ENCODE measurements at places on chromosomes 6 and 20.

DNA sequence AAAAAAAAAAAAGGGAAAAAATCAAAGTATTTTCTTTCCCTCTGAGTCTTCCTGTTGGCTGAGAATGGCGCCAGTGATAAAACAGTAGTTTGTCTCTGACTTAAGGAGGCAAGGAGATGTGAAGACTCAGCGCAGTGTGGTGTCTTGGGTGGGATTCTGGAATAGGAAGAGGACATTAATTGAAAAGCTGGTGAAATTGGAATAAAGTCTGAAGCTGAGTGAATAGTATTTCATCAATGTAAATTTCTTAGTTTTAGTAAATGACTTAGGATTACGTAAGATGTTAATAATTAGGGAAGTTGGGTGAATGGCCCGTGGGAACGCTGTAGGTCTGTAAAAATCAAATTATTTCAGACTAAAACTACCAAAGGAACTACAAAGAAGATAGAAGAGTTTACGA, 122.8 kb upstream of the ZNF217 start:
- DNase-seq = no peak

DNA sequence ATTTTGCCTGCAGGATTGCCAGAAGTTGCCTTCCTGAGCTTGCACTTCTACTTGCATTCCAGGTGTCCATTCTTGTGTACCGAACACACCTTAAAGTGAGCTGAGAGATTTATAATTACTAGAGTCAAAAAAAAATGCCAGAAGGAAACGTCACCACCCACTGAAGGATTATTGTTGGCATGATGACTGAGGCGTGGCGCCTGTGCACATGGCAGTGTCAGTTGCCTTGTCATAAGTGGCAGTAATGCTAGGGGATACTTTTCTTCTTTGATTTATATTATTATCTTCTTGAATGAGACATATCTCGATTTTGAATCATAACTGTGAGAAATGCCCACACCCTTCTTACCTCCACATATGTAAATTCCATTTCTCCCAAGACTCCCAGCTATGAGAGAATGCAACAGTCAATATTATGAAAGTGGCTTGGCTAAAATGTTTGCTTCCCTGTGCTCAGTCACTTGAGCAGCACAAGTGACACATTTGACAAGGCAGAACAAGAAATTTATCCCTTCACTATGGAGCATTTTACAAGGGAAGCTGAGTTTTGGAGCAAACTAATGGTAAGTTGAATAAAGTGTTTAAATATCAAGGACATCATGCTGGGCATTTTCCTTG, 149.5 kb upstream of the SASH1 start:
- DNase-seq = no peak

- DNase-seq = no peak
These were observed 437.3 kb upstream of the SYNCRIP start for GRCh38 chr6:86079938-86080337.

DNA sequence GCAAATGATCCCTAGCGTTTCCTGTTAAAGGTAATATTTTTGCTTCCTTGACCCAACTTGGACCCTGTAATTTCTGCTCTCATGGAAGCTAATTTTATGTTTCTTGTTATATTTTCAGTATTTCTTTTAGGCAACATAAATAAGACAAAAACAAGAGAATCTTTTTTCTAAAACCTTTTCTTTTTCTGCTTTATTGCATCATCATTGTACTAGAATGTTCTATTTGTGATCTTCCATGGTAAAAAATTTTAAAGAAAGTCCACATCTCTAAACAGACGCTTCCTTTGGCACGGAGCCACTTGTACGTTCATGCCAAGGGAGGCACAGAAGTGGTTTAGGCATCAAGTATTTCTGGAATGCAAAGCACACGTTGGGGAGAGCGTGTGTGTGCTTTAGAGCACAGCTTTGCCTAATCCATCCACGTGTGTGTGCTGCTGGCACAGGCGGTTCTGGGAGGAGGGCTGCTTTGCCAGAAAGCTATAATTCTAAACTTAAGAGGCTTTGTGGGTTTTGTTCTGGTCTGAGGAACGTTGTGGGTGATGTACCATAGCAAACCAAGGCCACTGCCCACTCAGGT, 98.3 kb downstream of the SASH1 start:
- DNase-seq = no peak

GRCh38 chr6:18259675-18260447, 4.5 kb downstream of the DEK start:
- no peak for DNase-seq

DNA sequence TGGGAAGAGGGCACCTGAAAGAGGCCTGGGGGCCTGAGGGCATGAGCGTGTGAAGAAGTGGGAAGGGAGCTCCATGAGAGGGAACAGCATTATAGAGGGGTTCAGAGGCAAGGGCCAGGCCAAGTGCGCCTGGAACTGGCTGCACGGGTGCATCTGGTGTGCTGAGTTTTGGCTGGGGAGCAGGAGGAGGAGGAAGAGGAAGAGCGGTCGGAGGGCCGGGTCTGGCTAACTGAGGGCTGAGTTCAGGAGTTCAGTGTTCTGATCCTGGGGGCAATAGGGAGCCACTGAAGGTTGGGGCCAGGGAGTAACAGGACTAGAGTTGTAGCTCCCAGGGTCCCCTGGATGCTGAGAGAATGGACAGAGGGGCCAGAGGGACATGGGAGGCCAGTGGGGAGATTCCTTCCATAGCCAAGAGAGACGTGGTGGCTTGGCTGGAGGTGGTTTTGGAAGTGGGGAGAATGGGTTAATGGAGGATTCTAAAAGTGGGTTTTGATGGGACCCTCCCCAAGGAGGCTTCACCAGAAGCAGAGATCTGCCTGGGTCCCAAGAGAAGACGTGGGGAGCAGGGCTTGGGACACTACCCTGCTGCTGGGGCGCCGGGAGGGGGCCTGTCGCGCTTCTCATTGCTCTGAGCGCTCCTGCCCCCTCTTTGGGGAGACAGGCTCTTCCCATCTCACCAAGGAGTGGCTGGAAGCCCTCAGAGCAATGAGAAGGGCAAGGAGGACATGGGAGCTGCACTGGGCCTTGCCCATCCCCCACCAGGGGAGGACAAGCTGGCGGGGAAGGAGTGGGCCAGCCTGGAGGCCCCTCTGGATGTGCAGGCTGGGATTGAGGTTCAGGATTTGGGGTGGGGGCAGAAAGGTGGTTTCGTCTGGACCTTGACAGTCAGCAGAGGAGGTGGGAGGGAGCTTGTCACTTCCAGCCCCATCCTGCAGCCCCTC, 28.7 kb downstream of the ZBP1 start:
- no peak for DNase-seq

DNA sequence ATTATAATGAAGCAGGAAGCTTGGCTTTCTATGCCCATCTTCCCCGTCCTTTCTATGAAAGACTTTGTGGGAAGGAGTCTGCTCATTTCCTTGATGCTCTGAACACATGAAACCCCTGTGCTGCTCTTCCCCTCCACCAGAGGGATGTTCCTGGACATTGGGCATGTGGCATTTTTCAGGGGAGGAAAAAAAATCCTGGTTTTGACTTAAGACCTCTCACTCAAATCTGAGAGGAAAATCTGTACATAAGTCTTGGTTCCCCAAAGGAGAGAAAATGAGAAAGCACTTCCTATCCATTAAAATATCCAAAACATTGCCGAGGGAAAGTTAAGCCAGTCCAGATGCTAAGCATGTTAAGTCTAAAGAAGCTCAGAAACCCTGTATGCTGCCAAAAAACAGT, 393.0 kb downstream of the PAX1 start:
- DNase-seq = no peak

DNA sequence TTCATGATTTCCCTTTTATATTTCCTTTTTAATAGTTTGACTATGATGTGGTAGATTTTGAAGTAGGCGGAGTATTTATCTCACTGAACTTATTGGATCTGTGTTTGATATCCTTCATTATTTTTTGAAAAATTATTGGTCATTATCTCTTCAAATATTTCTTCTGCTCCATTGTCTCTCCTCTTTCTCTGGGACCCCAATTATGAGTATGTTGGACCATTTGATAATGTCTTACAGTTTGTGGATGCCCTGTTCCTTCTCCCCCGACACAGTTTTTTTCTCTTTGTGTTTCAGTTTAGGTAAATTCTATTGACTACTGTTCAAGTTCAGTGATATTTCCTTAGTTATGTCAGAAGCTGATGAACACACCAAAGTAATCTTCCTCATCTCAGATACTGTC, 49.4 kb upstream of the COL10A1 start:
- no peak for DNase-seq

- DNase-seq = no peak
These were observed 26.4 kb upstream of the GCM1 start for GRCh38 chr6:53175027-53175426.

DNA sequence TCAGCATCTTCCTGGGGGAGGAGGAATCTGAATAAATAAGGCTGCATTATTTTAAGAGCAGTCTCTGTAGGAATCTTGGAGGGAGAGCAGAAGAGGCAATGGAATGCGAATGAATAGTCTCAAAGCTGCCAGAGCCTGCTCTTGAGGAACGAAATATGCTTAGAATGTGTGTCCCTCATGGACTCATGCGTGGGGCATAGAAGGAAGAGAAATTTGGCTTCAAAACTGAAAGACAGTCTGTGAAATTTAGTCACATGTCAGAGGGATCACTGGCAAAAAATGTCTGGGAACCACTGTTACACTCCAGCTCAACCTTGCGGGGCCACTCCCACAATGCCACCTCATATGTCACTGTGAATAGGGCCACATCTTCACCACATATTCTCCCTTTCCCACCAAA, 95.5 kb downstream of the GJA10 start:
- no peak for DNase-seq

DNA sequence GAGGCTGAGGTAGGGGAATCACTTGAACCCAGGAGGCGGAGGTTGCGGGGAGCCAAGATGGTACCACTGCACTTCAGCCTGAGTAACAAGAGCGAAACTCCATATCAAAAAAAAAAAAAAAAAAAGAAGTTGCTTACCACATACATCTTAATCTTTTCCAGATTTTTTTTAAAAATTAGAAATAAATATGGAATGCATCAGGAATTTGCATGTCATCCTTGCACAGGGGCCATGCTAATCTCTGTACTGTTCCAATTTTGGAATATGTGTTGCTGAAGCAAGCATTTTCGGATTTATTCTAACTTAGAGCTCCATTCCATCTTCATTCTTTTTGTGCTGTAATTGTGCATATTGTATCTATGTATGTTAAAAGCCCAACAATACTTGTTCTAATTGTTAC, 62.5 kb downstream of the TRPC4AP start:
- DNase-seq = no peak

- no peak for DNase-seq
These were observed 10.7 kb downstream of the AHCY start for GRCh38 chr20:34292496-34292895.

DNA sequence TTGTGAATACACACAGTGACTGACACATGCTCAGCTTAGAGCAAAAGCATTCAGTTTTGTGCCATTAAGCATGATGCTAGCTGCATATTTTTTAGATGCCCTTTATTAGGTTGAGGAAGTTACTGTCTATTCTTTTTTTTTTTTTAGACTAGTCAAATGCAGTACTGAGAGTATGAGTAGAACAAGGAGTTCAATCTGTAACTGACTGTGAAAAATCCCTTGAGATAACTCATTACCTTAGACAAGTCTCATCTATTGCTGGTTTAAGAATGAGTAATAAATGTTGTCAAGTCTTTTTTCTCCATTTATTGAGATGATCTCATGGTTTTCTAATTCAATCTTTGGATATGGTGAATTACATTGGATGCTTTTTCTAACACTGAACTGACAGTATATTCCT, 23.2 kb downstream of the AHI1 start:
- no peak for DNase-seq

GRCh38 chr20:4509825-4510522, 211.7 kb upstream of the PRND start:
- DNase-seq = no peak

- no peak for DNase-seq
These were observed 7.6 kb upstream of the MOCS1 start for GRCh38 chr6:39941820-39942219.

GRCh38 chr20:61117725-61118124, 134.3 kb upstream of the CDH4 start:
- no peak for DNase-seq

Measured in CD4-positive, alpha-beta T cell treated with Interleukin-4 for 4 hours (primary cell).